Esophagus muscularis mucosa (tissue), 4 donors: ENCODE measurements at places on chromosomes 2 and 18. TPM values are rescaled to one million over a fixed set of nuclear protein-coding genes. Genes with fewer than 3 reads are reported as not detected.

RBM43 gene
- total RNA-seq = 8.3 TPM

DNA sequence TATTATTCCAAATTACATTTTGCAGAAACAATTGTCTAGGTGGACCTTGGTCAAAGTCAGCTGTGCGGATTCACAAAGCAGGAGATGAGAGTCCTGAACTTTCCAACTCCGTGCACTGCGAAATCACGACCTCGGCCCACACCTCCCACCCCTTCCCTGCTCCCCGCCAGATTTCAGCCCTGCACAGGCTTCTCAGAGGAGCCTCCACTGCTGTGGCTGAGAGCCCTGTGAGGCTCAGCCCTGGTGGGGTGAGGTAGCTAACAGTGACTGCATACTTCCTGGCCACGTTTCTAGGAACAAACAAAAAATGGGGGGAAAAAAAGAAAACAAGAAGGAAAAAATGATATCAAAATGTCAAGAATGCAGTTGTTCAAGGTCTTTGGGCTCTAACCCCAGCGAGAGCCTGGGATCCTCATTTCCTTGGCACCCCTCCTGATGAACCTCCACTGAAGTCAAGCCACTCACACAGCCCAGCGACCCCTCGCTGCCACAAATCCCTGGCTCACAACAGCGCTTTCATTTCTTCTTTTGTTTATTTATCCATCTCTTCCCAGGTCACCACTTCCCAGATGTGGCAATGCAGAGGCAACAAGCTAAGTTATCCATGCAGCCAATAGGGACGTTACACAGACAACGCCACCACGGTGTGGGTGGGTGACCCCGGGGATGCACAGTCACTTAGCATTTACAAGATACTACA, 729.7 kb upstream of the ID2 start:
- H3K4me3 ChIP-seq = no peak overlapping the region
- no peak overlapping the region for H3K27ac ChIP-seq
- DNase-seq = no peak
- no peaks in the 10 kb centered on the region for H3K27me3 ChIP-seq
- H3K36me3 ChIP-seq = no peaks in the 10 kb centered on the region

SERPINB13 gene
- total RNA-seq = not detected

- DNase-seq = peak; percentile 24
- H3K27ac ChIP-seq = no peak overlapping the region
- H3K36me3 ChIP-seq = no peaks in the 10 kb centered on the region
- H3K4me3 ChIP-seq = no peak overlapping the region
Measured at GRCh38 chr2:205678541-205679142, 3.7 kb upstream of the NRP2 start.

DNA sequence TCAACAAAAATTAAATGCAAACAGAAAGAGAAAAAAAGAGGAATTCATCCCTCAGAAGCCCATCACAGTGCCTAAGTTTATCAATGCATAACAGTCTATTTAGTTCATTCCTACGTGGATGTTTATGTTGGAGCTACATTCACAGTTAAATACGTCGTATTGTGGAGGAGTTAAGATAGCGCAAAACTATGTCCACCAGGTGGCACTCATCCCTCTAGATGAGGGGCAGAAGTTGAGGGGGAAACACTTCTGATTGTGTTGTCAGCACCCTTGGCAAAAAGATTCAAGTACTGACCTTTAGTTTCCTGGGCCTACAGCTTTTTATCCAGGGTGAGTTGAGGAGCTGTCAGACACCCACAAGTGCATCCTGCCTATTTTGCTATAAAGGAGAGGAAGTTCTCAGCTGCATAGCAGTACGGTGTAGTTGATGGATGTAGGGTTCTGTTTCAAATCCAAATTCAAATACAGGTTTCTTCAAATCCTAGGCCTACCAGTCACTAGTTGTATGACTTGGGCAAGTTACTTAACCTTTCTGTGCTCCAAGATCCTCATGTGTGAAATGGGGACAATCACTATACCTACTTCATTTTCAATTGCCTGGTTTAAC, 26.8 kb upstream of the MYO1B start:
- no peaks in the 10 kb centered on the region for H3K36me3 ChIP-seq
- DNase-seq = no peak
- H3K27me3 ChIP-seq = no peaks in the 10 kb centered on the region
- peaks cover 12% of the 10 kb centered on the region for H3K4me1 ChIP-seq
- no peak overlapping the region for H3K27ac ChIP-seq

SMAD4 gene
- 113 TPM for total RNA-seq

BMP10 gene
- not detected for total RNA-seq

DNA sequence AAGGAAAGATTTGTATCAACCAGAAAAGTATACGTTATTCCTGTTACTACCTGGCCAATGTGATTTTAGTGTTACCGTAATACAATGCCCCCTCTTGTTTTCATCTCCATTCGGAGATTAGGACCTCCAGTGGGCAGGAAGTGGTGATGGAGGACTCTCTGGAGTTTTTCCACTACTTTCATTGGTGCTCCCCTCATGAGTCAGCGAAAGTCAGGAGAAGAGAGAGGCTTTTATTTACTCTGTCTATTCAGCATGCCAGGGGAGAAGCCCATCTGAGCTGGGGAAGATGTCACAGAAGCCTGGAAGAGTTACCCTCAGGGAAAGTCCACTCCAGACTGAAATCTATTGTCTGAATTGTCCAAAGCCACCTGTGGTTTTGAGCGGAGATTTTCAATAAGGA, 88.2 kb upstream of the THUMPD2 start:
- no peak for DNase-seq
- H3K4me3 ChIP-seq = no peak overlapping the region
- H3K4me1 ChIP-seq = peaks cover 11% of the 10 kb centered on the region
- H3K27me3 ChIP-seq = no peaks in the 10 kb centered on the region

DNA sequence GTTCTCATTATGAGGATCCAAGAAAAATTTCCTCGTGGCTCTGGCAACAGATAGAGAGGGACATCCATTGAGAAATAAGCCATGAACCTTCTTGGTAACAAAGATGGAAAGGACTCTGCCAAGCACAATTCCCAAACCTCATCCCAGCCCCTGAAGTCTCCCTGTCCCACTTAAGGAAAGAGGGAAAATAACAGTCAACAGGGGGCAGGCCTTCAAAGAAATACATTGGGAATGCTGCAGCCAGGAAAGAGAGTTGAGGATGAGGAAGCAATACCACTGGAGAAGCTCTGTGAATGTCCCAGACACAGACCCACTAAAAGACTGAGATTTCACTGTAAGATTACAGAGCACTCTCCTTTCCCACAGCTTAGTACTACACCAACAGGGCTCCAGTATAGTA, 93.2 kb downstream of the CD226 start:
- DNase-seq = no peak
- no peak overlapping the region for H3K27ac ChIP-seq
- H3K36me3 ChIP-seq = no peaks in the 10 kb centered on the region
- no peaks in the 10 kb centered on the region for H3K27me3 ChIP-seq
- H3K4me3 ChIP-seq = no peak overlapping the region

DNA sequence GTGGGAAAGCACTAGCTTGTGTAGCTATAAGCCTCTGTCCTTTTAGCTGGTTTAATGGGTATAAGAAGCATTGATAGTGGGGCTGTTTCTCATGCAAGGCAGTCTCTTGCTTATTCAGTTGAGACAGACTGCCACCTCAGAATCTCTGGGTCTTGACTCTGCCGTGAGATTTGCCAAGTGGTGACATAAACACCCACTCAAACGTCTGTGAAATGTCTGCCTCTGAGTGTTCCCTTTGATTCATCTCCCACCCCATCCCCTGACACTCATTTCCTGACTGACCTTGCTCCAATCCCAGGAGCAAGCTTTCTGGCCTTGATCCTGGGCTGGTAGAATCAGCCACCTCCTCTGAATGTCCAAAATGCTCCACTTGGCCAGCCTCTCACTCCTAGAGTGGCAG, 141.9 kb upstream of the RBMS1 start:
- no peak for DNase-seq
- no peaks in the 10 kb centered on the region for H3K27me3 ChIP-seq
- H3K4me3 ChIP-seq = no peak overlapping the region
- H3K27ac ChIP-seq = no peak overlapping the region
- peaks cover 7% of the 10 kb centered on the region for H3K4me1 ChIP-seq

HOXD4 gene
- 2.9 TPM for total RNA-seq

GRCh38 chr18:39854291-39854690, 2100.7 kb upstream of the PIK3C3 start:
- no peaks in the 10 kb centered on the region for H3K4me1 ChIP-seq
- no peak overlapping the region for H3K27ac ChIP-seq
- H3K4me3 ChIP-seq = no peak overlapping the region
- H3K36me3 ChIP-seq = no peaks in the 10 kb centered on the region
- DNase-seq = no peak

- H3K27me3 ChIP-seq = no peaks in the 10 kb centered on the region
- peaks cover 39% of the 10 kb centered on the region for H3K4me1 ChIP-seq
- H3K4me3 ChIP-seq = peak within 1 kb of the TSS; percentile 92
- DNase-seq = peak; percentile 96
Measured at GRCh38 chr2:60881047-60881932, at the start of gene REL. TSS of gene REL (plus strand) at chr2:60881574. CDS start at chr2:60881841, 267 bp downstream.

DNA sequence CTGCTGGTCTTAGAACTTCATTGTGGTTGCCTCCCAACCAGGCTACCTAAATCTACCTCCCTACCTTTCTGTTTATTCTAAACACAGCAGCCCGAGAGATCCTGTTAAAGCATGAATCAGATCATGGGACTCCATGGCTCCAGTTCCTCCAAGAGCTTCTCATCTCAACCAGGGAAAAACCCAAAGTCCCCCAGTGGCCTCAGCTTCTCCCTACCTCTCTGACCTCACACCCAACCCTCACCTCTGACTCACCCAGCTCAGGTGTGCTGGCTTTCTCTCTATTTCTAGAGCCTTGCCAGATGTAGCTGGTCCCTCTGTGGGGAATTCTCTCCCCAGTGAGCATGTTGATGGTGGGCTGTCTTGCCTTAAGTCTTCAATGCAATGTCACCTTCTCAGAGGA, 93.8 kb upstream of the COPS8 start:
- H3K27me3 ChIP-seq = peaks cover 44% of the 10 kb centered on the region
- no peak overlapping the region for H3K27ac ChIP-seq
- H3K4me3 ChIP-seq = no peak overlapping the region
- no peak for DNase-seq
- H3K4me1 ChIP-seq = no peaks in the 10 kb centered on the region

- DNase-seq = no peak
- no peak overlapping the region for H3K4me3 ChIP-seq
- no peak overlapping the region for H3K27ac ChIP-seq
- H3K4me1 ChIP-seq = peaks cover 6% of the 10 kb centered on the region
- no peaks in the 10 kb centered on the region for H3K36me3 ChIP-seq
Measured at GRCh38 chr2:60212181-60212945, 341.1 kb downstream of the BCL11A start.

- H3K27ac ChIP-seq = no peak overlapping the region
- H3K4me1 ChIP-seq = no peaks in the 10 kb centered on the region
- H3K4me3 ChIP-seq = no peak overlapping the region
- no peak for DNase-seq
Measured at GRCh38 chr2:220002699-220003098, 375.3 kb downstream of the SLC4A3 start.

DNA sequence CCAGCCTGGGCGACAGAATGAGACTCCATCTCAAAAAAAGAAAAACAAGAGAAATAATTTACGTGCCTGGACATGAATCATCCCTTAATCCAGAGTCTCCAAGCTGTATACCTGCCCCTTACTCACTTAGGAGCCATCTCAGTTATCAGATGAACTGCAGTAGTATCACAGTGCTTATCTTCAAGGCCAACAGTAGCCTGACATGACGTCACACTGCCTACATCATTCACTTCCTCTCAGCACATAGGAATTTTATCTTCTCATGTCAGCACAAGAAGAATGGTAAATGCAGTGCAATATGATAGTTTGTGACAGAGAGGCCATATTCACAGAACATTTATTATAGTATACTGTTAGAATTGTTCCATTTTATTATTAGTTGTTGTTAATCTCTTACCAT, 216.6 kb downstream of the SS18 start:
- DNase-seq = no peak
- H3K27ac ChIP-seq = no peak overlapping the region
- no peaks in the 10 kb centered on the region for H3K36me3 ChIP-seq
- H3K4me3 ChIP-seq = no peak overlapping the region
- no peaks in the 10 kb centered on the region for H3K27me3 ChIP-seq
- H3K4me1 ChIP-seq = no peaks in the 10 kb centered on the region

DNA sequence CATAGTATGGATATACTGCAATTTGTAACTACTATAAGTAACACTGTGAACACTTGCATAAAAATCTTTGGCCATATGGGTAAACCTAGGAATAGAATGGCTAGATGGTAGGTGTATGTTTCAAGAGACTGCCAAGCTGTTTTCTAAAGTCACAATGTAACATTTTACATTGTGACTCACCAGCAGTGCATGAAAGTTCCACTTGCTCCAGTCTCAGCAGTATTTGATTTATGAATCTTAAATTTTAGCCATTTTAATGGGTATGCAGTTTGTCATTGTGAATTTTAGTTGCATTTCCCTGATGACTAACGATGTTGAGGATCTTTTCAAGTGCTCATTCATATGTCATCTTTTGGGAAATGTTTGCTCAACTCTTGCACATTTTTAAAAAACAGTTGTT, 86.1 kb downstream of the FARSB start:
- peak overlapping the region; percentile 50 for H3K27ac ChIP-seq
- H3K4me1 ChIP-seq = peaks cover 58% of the 10 kb centered on the region
- no peak for DNase-seq
- no peak overlapping the region for H3K4me3 ChIP-seq
- H3K27me3 ChIP-seq = no peaks in the 10 kb centered on the region

DNA sequence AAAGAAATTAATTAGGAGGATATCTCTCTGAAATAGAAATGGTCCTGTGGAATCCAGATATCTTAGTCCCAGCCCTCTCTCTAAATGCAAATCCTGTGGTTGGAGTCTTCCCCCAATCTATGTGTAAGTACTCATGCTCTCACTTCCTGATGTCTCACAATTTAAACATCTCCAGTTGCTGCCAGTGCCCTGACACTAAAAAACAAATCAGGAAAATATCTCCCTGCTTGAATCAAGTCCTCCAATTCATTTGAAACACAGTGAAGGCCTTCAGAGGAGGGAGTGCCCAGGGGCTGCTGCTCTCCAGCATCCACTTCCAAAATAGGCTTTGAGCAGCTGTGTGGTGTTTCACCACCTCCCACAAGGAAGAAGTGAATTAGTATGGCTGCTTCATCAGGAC, 413.8 kb downstream of the RAD51AP2 start:
- no peak overlapping the region for H3K4me3 ChIP-seq
- H3K36me3 ChIP-seq = no peaks in the 10 kb centered on the region
- no peaks in the 10 kb centered on the region for H3K27me3 ChIP-seq

DNA sequence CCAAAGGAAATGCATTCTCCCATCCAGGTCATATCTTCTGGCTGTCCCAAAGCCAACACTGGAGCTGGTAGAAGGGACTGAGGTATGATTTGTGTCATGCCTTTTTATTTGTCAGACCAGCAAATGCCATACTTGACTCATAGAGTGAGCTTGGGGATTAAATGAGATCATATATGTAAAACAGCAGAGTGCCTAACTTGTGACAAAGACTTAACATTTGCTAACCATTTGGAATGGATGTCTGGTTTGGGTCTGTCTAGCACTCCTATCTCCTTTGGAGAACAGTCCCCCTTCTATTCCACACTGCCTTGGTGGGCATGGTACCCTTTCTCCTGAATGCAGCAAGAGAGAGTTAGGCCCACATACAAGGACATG, 128.5 kb upstream of the LGALSL start:
- no peak overlapping the region for H3K27ac ChIP-seq
- no peak for DNase-seq
- H3K36me3 ChIP-seq = no peaks in the 10 kb centered on the region

GRCh38 chr2:110837446-110838409, 105.4 kb downstream of the ACOXL start:
- no peaks in the 10 kb centered on the region for H3K4me1 ChIP-seq
- H3K27ac ChIP-seq = no peak overlapping the region

GRCh38 chr2:152815634-152816257, 97.3 kb downstream of the ARL6IP6 start:
- no peaks in the 10 kb centered on the region for H3K36me3 ChIP-seq
- H3K27me3 ChIP-seq = no peaks in the 10 kb centered on the region
- H3K27ac ChIP-seq = no peak overlapping the region
- no peak overlapping the region for H3K4me3 ChIP-seq
